ENCODE measurements at places on chromosomes 16 and 17.

DNA sequence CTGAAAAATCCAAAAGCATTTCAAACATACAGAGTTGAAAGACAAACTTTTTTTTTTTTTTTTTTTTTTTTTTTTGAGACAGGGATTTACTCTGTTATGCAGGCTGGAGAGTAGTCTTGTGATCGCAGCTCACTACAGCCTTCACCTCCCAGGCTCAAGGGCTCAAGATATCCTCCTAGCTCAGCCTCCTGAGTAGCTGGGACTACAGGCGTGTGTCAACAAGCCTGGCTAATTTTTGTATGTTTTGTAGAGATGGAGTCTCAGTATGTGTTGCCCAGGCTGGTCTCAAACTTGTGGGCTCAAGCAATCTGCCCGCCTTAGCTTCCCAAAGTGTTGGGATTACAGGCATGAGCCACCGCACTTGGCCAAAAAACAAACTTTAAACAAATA, 64.2 kb upstream of the KIFC3 start:
- no peak for DNase-seq

DNA sequence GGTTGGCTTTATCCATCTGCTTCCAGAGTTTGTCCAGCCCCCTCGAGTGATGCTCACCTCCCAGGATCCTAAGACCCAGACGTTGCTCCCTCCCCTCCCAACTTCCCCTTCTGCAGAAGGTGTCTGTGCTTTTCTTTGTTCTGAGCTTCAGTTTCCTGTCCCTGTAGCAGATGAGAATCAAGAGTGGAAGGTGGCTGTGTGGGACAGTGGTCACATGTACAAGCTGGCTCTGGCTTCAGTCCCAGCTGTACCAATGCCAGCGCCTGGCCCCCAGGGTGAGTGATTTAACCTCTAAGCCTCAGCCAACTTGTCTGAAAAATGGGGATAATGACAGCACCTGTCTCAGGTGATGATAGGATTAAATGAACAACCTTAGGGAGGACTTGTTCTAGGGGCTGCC, 7.7 kb downstream of the PRR15L start:
- DNase-seq: no peak

DNA sequence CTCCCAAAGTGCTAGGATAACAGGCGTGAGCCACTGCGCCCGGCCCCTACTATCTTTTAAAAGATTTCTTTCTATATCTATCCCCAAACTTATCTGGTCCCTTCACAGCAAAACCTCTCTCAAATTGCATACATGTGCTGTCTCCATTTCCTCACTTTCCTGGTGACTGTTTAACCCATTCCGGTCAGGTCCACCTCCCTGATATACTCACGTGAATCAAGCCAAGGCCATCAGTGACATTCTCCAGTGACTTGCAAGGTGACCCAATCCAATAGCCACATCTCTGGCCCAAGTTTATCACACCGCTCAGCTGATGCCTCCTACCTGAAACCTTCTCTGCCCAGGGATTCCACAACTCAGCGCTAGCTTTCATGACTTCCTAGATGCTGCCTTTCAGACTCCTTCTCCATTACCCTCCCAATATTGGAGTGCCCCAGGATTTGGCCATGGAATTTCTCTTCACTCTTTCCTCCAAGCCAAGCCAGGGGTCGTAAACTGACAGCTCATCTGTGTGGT, 1.4 kb upstream of the CTCF start:
- DNase-seq: no peak

DNA sequence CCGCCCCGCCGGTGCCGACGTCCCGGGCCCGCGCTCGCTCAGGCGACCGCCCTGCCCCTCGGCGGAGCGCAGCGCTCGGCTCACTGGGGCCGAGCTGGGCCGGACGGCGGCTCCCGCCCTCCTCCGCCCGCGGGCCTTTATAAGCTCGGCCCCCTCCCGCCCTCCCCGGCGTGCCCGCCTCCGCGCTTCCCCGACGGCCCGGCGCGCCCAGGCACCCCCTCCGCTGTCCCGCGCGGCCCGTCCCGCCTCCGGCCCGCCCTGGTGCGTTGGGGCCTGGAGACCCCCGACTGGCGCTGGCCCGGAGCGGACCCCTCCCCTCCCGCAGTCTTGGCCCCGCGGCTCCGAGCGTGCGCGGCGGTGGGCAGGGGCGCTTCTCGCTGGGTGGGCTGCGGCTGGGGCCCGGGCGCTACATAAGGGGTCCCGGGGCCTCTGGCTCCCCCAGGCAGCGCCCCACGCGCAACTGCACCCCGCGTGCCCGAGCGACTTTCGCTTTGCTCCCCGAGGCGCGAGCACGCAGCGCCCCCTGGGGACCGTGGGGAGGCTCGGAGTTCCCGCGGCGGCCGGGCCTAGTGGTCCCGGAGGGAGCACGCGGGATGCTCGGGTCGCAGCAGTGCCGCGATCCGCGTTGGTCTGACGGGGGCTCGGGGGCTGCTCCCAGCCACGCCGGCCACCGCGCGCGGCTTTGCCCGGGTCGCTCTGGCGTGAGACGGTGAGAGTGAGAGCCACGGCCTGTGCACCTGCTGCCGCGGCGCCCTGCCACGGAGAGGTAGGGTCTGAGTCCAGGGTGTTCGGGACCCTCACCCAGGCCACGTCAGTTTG, at the start of gene PIEZO1:
Gene PIEZO1, minus strand, starts transcription at position 115 of the 819 bp plus-strand sequence. CDS start 256 bp downstream, outside the sequence.
- peak; percentile 70 for DNase-seq
